ENCODE measurements at places on chromosomes 7 and 10.

DNA sequence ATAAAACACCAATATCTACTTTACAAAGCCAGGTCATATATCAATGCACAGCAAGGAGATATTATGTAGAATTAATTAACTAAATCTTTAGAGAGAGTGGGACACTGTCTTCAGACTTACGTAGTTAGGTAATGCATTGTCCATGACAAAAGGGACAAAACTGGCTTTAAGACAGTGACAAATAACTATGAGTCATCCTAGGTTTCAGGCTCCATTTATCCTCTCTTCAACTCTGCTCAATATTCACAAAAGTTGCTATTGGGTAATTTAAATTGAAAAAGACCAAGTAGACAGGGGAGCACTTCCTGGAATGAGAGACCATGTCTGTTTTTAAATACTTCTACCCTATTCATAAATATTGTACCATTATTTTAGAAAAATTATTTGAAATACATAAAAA is 464.5 kb downstream of the ARL4A start:
- DNase-seq: no peak

DNA sequence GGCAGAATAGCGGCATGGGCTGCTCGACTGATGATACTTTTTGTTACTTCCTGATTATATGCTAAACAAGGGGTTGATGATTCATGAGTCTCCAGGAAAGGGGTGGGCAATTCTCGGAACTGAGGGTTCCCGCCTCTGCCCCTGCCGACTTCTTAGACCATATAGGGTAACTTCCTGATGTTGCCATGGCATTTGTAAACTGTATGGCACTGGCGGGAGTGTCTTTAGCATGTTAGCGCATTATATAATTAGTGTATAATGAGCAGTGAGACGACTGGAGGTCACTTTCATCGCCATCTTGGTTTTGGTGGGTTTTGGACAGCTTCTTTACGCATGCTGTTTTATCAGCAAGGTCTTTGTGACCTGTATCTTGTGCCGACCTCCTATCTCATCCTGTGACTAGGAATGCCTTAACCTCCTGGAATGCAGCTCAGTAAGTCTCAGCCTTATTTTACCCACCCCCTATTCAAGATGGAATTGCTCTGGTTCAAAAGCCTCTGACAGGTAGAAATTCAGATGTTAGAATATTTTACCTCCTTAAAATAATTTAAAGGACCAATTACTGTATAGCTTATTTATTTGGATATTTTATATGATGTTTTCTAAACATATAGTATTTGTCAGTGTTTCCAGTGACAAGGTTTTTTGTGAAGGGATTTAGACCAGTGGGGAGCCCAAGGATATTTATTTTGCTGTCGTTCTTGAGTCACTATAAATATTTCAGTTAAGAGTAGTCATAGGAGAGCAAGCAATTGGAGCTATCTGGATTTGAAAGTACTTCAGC is 90.1 kb upstream of the PIK3CG start:
- DNase-seq: no peak

DNA sequence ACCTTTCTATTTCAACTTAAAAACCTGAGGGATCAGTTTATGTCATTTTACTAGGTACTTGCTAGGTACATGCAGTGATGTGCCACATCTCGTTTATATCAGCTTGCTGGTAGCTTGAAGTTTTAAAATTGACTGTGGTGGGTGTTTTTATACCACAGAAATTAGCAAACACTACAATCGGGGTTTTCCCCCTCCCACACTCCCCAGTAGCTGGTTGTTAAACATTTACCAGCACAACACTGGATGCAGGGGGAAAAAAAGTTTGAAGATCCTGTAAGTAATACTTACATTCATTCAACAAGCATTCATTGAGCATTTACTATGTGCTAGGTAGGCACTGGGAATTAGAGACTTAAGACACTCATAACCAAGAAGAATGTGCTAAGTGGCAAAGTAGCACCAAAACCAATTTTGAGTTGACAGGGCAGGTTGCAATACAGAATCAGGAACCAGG is 32.6 kb downstream of the USP6NL start:
- DNase-seq: no peak

- DNase-seq: no peak
Observed at GRCh38 chr10:103545771-103546281, 52.3 kb downstream of the NEURL1 start.

GRCh38 chr10:63720072-63720537 is 198.9 kb downstream of the REEP3 start:
- no peak for DNase-seq

DNA sequence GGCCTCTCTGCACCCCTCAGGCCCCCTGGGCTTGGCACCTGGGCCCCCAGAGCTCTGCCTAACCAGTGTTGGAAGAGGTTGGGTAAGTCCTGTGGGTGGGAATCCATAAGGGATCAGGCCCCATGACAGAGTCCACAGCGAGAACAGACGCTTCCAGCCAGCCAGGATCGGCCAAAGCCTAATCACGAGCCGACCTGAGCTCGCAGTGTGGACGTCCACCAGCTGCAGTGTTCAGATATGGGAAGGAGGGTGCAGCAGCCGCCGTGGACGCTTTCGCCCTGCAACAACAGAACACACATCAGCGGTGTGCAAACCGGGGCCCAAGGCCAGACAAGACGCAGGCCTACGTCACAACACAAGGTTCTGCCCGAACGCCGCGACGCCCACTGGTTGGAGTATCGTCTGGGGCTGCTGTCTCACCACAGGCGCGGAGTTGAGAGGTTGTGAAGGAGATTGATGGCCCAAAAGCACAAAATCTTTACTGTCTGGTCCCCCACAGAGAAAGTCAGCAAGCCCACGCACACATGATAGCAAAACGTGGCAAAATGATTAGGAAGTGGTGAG is 102.1 kb downstream of the FOXL3 start:
- peak; percentile 20 for DNase-seq

DNA sequence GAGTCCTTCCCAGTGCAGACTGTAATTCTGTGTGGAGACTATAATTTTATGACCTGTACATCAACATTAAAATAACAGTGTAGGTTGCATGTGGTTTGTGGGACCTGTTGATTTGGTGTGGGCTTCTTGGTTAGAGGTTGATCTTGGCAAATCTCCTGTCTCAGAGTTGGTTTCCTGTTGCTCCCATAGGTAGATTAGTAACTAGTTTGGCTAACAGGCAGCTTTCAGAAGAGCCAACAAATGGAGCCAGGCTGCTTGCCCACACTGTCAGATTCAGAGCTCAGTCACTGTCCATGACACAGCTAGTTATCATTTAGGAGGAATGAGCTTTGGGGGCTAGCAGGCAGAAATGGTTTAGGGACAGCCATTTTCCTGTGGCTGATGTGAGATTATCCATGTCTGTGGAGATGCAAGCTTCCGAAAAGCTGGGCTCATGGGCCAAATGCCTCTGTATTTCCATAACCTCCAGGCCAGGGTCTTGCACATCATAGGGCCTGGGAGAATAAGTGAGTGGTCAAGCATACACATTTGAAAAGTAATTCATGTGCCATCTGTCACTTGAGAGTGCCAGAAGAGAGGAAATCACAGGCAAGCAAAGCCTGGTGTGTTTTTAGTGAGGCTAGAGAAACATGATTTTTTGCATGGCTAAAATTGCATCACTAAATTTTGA is 33.4 kb downstream of the CCM2 start:
- DNase-seq: no peak

GRCh38 chr7:132476541-132476940 is 99.7 kb downstream of the PLXNA4 start:
- no peak for DNase-seq

DNA sequence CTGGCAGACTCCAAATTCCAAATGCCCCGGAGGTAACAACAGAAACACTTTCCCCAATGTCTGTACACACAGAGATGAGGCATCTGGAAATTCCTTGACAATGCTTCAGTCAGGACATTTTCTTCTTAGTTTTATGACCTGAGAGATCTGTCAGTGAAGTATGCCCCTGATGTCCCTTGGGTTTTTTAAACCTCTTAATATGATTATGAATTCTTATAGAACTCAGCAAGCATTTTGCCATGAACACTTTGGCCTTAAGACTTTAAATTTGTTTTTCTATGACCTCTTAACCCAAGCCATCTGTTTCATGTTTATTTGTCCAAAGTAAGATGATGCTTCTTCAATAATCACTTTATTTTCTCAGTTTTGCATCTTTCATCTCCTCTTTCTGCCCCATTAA is 1206.2 kb downstream of the GATA3 start:
- no peak for DNase-seq

GRCh38 chr10:14116021-14116420 is 214.7 kb downstream of the FRMD4A start:
- DNase-seq: no peak

GRCh38 chr7:106142136-106142535 is 30.0 kb upstream of the SYPL1 start:
- DNase-seq: no peak

GRCh38 chr10:24128066-24128730 is 80.7 kb upstream of the KIAA1217 start:
- no peak for DNase-seq

DNA sequence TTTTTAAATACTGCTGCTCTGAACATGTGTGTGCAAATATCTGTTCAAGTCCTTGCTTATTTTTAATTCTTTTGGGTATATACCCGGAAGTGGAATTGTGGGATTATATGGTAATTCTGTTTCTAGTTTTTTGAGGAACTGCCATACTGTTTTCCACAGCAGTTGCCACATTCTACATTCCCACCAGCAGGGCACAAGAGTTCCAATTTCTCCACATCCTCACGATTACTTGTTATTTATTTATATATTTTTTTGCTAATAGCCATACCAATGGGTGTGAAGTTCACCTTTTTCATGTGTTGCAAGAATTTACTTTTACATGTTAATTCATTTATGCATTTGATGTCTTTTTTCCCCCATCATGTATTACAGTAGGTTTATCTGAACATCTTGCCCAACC is 79.6 kb upstream of the CXCL12 start:
- no peak for DNase-seq

- no peak for DNase-seq
Observed at GRCh38 chr10:18449611-18450026, 201.8 kb downstream of the NSUN6 start.

- no peak for DNase-seq
Observed at GRCh38 chr7:23645822-23646221, 34.2 kb upstream of the FAM221A start.

DNA sequence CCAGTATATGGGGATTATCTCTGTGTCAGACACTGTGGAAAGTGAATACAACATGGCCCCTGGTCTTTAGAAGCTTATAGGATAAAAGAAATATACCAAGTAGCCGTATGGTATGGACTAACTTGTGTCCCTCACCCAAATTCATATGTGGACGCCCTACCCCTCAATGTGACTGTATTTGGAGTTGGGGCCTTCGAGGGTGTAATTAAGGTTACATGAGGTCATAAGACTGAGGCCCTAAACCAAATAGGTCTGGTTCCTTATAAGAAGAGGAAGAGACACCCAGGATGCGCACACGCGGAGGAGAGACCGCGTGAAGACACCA is 36.3 kb downstream of the ASB13 start:
- no peak for DNase-seq

GRCh38 chr10:3132036-3133025 is 40.3 kb downstream of the PITRM1 start:
- DNase-seq: no peak

GRCh38 chr7:150850273-150850672 is 2.0 kb upstream of the AOC1 start:
- DNase-seq: no peak

DNA sequence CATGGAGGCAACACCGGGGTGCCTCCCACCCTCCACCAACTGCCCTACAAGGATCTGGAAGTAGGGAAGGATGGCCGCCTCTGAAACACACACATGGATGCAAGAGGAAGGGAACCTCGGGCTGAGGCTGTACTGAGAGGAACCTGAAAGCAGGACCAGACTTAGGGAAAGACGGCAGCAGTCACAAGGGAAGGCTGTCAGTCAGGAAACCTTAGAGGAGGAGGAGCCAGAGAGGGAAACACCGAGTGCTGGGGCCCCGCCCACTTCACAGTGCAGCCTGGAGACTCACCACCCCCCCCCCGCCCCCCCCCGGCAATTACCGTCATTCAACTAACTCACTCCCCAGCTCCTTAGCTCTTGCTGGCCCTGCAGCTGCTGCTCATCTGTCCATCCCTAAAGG is 2.5 kb downstream of the CYREN start:
- no peak for DNase-seq

- no peak for DNase-seq
Observed at GRCh38 chr7:129295015-129295423, 70.2 kb downstream of the AHCYL2 start.

- no peak for DNase-seq
Observed at GRCh38 chr10:71625445-71626175, 94.0 kb downstream of the C10orf105 start.

DNA sequence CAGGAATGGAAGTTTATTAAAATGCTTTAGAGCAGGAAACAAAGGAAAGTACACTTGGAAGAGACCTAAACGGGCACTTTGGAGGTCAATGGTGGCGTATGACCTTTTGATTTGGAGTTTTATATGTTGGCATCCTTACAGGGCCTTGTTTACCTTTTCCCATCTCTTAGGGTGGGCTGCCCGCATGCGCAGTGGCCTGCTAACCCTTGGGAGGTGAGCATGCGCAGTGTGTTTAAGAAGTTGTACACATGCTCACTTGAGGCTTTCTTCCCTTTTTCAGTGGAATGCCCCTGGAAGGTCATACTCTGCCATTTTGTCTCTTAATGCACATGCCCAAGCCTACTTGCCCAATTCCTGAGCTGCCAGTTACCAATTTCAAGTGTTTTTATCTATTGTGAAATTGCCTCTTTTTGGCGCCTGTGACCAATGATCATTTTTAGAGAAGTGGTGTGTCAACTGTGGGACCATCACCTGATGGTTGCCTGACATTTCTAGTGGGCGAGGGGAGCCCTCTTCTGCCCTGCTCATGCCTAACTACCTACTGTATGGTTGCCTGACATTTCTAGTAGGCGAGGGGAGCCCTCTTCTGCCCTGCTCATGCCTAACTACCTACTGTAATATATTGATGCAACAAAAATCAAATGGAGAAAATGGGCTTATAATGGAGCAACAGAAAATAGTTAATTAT is 138.0 kb downstream of the PPP1R9A start:
- no peak for DNase-seq

DNA sequence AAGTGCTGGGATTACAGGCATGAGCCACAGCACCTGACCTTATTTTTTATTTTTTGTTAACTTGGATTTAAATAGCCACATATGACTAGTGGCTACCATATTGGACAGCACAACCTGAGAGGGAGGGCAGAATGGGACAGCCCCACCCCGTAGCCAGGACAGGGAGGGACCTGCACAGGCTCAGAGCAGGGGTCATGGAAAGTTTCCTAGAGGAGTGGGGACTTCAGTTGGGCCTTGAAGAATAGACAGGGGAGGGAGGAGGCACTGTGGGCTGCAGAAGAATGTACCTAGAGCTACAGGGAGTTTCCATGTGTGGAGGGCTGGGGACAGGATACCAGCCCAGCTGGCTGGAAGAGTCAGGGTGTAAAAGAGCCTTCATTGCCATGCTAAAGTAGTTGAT is 8.8 kb downstream of the TRIM8 start:
- no peak for DNase-seq

- DNase-seq: peak; percentile 13
Observed at GRCh38 chr10:49666685-49667084, 12.8 kb upstream of the C10orf53 start.

Measured in mesothelial cell of epicardium (in vitro differentiated cells).